H7 (cell line): ENCODE measurements at places on chromosomes 6 and 20. TPM values are rescaled to one million over a fixed set of nuclear protein-coding genes. Genes with fewer than 3 reads are reported as not detected.
A peak's percentile ranks its signal among the peaks of the same experiment; 100 is the strongest.

- DNase-seq, result no peak
These were observed 52.4 kb downstream of the TMEM242 start for GRCh38 chr6:157270916-157271315.

GRCh38 chr6:166277892-166278578 is 30.2 kb downstream of the PRR18 start:
- no peak for DNase-seq

DNA sequence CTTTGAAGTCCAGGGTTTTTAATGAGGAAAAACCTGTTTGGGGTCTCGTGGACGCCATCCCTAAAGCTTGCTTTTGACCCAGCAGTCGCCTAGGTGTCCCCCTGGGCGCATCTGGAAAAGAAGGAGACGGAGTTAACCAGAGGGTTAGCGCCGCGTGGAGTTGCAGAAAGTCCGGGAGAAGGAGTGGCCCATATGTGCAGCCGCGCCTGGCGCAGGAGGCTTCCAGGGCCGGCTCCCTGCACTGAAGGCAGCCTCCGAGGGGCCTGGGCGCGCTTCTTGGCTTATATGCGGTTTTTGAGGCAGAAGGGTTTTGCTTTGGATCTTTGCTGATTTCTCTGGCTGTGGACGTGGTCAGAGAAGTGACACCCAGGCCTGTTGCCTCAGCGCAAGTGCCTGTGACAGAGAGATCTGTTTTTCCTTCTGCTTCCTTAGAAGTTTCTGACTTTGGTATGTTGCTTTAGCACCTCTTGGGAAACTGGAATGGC is 987 bp downstream of the TMEM181 start:
- DNase-seq, result peak; percentile 62

- no peak for DNase-seq
These were observed 251.4 kb upstream of the MANEA start for GRCh38 chr6:95325916-95326315.

- no peak for DNase-seq
These were observed 152.4 kb downstream of the SYNE1 start for GRCh38 chr6:152484806-152485205.

GRCh38 chr20:64225828-64226598 is 29.5 kb upstream of the PCMTD2 start:
- no peak for DNase-seq

DNA sequence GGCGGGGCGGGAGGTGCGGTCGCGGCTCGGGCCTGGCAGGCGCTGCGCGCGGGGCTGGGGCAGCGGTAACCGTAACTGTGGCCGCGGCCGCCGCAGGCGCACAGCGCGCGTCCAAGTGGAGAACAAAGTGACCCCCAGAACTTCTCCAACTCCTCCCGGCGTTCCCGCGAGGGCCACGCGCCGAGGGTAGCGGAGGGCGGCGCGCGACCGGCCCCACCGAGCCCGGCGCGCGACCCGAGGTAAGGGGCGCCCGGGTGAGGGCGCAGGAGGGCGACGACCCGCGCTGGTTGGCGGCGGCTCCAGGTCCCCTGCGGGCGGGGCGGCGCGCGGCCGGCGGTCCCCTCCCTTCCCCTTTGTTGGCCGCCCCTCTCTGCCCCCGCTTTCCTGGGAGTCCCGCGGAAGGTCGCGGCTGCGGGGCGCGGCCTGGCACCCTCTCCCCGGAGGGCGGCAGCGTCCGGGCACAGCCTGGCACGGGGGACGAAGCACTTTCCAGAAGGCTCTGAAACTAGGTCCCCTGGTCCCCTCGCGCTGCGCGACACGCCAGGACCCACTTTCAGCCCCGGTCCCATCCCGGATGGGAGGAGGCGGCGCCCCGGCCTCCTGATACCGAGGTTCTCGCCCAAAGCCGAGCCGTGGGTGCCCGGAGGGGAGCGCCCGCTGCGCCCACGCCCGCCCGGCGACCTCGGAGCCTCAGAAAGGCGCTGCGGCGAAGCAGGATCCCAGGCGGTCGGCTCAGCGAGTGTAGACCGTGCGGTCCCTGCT is at the start of gene TIAM2:
Gene TIAM2, plus strand, starts transcription at position 62 of the 762 bp plus-strand sequence. CDS start 133,909 bp downstream, outside the sequence.
- peak; percentile 94 for DNase-seq

Gene PCK1
- total RNA-seq, result not detected in 2 replicates

Gene MAK
- total RNA-seq, result 0.07 TPM in 1 of 2 replicates, not detected in the other

- DNase-seq, result no peak
These were observed 29.5 kb downstream of the ALDH8A1 start for GRCh38 chr6:134920422-134920821.

DNA sequence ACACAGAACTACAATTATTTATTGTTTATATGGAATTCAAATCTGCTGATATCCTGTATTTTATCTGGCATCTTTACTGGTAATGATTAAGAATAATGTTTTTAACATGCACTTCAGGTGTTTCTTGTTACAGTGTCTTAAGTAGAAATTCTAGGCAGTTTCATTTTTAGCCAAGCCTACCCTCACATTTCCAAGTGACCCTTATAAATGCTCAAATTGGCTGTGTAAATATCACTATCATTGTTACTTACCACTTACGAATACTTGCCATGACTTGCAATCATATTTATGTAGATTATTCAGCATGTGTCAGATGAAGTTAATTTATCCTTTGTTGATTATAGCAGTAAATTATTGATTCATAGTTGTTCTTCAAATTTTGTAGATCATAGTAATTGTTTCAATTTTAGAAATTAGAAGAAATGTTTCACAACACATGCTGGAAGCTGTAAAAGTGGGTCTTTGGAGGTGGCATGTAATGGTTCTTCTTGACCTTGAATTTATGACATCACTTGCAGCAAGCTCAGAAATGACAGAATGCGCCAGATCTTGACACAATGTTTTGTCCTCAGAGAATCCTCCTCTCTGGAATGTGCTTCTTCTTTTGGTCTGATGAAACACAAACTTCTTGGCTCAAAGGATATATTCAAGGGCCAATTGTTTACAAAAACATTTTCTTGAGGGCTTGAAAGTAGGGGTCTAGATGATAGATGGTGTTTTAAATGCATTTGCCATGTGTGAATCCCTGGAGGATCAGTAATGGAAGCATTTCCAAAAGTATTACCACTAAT is 471.8 kb downstream of the COL12A1 start:
- no peak for DNase-seq

Gene GPLD1
- 2.0 and 2.5 TPM in 2 replicates for total RNA-seq

DNA sequence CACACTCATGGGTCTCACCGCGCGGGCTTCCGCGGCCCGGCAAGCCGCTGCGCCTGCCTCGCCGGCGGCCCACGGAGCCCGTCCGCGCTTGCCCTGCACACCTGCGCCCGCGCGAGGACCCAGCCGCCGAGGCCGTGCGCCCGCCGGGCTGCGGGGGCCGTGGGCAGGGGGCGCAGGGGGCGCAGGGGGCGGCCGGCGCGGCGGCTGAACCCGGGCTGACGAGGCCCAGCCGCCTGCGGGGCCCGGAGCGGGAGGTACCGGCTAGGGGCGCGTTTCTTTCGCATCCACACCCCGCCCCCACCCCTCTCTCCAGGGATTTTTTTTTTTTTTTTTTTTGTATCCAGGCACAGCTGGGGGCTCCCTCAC is 43.8 kb upstream of the OSTM1 start:
- DNase-seq, result peak; percentile 79

DNA sequence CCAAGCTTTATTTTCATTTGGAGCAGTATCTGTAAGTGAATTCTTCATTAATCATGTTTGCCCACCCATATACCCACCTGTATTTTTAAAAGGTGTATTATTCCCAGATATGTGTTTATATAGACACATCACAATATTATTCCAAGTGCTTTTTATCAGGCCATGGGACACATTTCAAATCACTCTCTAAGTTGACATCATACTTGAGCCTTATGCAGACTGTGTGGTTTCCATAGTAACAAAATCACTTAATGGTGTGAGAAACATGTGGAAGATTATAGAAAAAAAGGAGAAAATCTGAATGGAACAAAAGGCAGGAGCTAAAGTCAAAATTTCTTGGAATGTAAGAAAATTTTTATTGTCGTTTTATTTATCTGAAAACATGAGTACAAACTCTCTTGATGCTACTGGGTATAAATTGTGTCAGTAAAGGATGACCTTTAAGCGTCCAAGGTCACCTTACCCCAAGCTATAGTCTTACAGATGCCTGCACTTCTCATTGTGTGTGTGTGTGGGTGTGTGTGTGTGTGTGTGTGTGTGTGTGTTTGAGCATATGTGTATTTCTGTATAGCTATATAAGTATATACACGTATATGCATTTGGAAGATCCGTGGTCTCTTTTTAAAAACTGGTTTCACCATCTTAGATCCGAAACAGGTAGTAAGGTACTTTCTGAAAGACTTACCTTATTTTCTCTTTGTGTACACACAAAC is 79.8 kb upstream of the CCN6 start:
- no peak for DNase-seq

Gene HMGCLL1
- total RNA-seq, result 0.41 and 1.7 TPM in 2 replicates

DNA sequence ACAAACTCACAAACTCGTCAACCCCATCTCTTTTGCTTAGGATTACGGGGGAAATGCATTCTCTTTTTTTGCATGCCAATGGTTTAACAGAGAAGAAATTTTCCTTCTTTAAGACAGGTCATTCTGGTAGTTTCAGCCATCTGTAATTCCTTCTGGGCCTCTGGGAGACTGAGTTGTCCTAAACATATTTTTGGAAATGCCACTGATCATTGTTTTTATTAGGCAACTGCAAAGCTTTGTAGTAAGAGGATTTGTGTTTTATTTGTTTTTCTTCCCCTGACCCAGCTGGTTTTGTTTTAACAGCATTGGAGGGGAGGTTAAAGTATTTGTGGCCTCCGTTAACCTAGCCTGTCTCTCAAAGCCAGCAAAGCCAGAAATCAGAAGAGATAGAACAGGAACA is 73.1 kb upstream of the ISM1 start:
- DNase-seq, result no peak

GRCh38 chr6:121305957-121306607 is 28.2 kb downstream of the TBC1D32 start:
- no peak for DNase-seq

Gene GRM1
- 0.14 and 0.48 TPM in 2 replicates for total RNA-seq

Gene AHI1
- total RNA-seq, result 5.2 and 8.3 TPM in 2 replicates

- no peak for DNase-seq
These were observed 81.0 kb downstream of the ERMARD start for GRCh38 chr6:169832247-169832948.

GRCh38 chr20:59333951-59334350 is 33.5 kb downstream of the EDN3 start:
- no peak for DNase-seq

Gene DLK2
- 0.33 and 0.42 TPM in 2 replicates for total RNA-seq

GRCh38 chr6:73746787-73747186 is 50.8 kb downstream of the CD109 start:
- DNase-seq, result no peak

GRCh38 chr20:54759589-54759988 is 284.2 kb downstream of the DOK5 start:
- no peak for DNase-seq

DNA sequence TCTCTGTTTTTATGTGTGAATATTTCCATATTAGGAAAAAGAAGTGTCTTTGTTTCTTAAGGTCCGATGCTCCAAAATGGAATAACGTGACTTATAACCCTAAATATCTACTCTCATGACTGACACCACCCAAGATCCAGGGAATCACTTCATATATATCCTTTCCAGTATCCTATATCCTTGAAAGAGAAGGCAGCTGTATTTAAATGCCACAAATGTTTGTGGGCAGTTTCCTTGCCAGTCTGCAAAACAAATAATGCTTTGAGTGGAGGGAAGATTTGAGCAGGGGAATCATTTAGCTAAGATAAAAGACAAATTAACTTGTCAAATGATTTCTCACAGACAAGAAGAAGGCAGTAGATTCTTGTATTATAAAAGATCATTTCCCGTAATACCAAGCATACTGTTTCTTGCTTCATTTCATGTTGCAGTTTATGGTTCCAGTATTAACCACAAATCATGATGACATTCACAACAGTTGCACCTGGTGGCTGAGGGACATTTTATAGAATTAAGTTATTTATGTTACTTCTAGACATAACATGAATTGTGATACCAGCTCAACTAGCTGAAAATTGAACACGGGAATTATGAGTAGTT is 30.0 kb upstream of the FABP7 start:
- no peak for DNase-seq

DNA sequence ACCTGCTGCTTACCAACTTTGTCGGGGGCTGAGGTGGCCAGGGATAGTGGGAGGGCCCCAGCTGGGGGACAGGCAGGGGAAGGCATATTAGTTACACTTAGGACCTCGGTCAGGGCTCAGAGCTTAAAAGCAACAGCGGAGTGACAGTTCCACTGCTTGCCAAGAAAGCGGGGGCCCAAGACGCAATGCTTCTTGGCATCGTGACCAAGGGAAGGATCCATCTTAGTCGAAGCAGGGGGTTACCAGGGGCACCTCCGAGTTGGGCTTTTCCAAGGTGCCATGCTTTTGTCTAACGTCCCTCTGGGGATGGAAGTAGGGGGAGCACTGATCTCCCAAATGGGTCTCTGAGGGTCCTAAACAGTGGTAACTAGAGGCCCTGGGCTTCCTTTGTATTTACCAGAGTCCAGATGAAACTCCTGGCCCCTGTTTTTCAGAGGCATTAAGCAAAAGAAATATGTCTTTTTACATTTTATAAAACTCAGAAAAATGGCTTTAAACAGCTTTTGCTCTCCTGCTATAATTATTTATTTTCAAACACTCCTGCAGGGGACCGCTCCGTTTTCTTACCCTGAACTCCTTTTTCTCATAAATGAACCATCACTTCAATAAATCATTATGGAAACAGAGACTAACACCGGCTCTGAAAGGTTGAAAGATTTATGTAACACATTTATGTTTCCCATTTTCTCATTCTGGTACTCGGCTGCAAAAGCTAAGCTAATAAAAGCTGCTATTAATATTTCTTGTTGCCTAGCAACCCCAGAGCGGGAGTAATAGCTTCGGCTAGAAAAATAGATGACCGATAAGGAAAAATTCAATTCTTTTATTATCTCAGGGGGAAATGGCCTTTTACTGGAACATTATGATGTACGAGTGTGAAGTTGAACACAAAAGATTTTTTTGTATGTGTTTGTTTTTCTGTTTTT is 100.4 kb downstream of the TOX2 start:
- no peak for DNase-seq

DNA sequence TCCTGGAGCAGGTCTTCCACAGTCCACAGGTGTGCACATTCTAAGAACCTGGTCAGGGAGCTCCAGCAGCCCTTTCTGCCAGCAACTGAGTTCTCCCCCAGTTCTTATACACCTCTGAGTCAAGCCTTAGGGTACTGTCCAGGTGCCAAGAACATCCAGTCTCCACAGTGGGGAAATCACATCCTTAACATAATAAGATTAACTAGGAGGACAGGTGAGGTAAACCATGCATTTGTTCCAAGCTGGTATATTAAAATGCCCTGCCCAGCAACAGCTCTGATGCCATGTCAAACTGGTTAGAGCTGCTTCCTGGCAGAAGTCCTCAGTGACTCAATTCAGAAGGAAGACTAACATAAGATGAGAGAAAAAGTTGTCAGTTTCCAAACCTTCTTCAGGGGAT is 303.9 kb upstream of the SGK1 start:
- no peak for DNase-seq
